Adrenal gland (tissue), 19 donors: ENCODE measurements at places on chromosomes 16 and 17.

DNA sequence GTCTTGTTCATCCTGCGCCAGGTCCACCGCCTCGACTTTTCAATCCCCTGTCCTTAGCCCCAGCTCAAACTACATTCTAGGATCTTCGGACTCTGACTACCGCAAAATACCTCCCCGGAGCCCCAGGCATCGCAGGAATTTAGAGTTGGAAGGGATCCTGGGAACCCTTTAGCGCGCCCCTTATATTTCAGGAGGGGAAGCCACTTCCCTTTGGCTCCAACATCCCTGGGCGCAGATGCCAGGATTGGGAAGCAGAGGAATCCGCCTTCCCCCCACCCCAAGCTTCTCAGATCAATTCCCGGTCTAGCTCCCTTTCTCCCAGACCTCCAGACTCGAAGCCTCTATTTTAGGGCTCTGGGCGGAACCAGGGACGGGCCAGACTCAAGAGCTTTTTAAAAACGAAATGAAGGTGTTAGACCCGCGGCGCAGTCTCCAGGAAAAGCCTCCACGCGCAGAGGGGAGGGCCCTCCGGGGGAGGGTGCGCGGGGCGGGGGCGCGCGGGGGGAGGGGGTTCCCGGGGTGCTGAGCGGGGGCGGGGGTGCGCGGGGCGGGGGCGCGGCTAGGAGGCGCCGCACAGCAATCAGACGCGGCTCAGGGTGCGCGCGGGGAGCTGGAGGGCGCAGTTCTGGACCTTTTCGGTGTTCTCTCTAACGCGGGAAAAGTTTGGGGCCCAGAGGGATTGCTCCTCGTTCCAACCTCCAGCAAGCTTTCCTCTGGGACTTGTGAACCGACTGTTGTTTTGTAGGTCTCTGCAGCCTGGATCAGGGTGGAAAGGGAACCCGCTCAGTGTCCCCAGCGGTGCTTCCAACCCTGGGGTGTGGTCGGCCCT lies 1.6 kb downstream of the AHSP start:
- peaks cover 9% of the 10 kb centered on the region for H3K27me3 ChIP-seq
- H3K4me1 ChIP-seq, result no peaks in the 10 kb centered on the region
- H3K36me3 ChIP-seq, result no peaks in the 10 kb centered on the region
- no peak overlapping the region for H3K27ac ChIP-seq
- DNase-seq, result no peak
- H3K4me3 ChIP-seq, result no peak overlapping the region

- H3K36me3 ChIP-seq, result no peaks in the 10 kb centered on the region
- no peaks in the 10 kb centered on the region for H3K27me3 ChIP-seq
- H3K4me1 ChIP-seq, result peaks cover 23% of the 10 kb centered on the region
- H3K4me3 ChIP-seq, result no peak overlapping the region
Observed at GRCh38 chr16:80989801-80990200, 16.9 kb downstream of the CMC2 start.

GRCh38 chr16:84312783-84313382 lies 18.2 kb downstream of the WFDC1 start:
- no peak for DNase-seq
- H3K4me3 ChIP-seq, result no peak overlapping the region
- H3K27ac ChIP-seq, result no peak overlapping the region

- peak overlapping the region; percentile 59 for H3K27ac ChIP-seq
- DNase-seq, result peak; percentile 69
- no peaks in the 10 kb centered on the region for H3K27me3 ChIP-seq
- H3K4me3 ChIP-seq, result no peak overlapping the region
- no peaks in the 10 kb centered on the region for H3K36me3 ChIP-seq
- no peaks in the 10 kb centered on the region for H3K4me1 ChIP-seq
Observed at GRCh38 chr17:76492989-76493501, 8.2 kb downstream of the RHBDF2 start.

- no peaks in the 10 kb centered on the region for H3K27me3 ChIP-seq
- H3K4me3 ChIP-seq, result no peak overlapping the region
- H3K4me1 ChIP-seq, result no peaks in the 10 kb centered on the region
- H3K27ac ChIP-seq, result no peak overlapping the region
Observed at GRCh38 chr17:35998756-35999155, 2.6 kb downstream of the CCL15 start.

DNA sequence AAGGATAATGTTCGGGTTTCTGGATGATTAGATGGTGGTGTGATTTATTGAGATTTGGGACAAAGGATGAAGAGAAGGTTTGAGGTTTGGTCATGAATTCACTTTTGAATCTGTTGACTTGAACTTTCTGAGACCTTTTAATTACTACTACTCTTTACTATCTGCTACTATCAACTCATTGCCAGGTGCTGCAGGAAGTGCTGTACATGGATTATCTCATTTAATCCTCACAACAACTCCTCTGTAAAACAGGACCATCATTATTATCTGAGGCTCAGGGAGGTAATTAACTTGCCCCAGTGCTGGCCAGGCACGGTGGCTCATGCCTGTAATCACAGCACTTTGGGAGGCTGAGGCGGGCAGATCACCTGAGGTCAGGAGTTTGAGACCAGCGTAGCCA lies 2.9 kb upstream of the ANKRD40 start:
- no peak for DNase-seq
- H3K27me3 ChIP-seq, result no peaks in the 10 kb centered on the region
- no peaks in the 10 kb centered on the region for H3K36me3 ChIP-seq
- H3K27ac ChIP-seq, result no peak overlapping the region
- peaks cover 24% of the 10 kb centered on the region for H3K4me1 ChIP-seq

DNA sequence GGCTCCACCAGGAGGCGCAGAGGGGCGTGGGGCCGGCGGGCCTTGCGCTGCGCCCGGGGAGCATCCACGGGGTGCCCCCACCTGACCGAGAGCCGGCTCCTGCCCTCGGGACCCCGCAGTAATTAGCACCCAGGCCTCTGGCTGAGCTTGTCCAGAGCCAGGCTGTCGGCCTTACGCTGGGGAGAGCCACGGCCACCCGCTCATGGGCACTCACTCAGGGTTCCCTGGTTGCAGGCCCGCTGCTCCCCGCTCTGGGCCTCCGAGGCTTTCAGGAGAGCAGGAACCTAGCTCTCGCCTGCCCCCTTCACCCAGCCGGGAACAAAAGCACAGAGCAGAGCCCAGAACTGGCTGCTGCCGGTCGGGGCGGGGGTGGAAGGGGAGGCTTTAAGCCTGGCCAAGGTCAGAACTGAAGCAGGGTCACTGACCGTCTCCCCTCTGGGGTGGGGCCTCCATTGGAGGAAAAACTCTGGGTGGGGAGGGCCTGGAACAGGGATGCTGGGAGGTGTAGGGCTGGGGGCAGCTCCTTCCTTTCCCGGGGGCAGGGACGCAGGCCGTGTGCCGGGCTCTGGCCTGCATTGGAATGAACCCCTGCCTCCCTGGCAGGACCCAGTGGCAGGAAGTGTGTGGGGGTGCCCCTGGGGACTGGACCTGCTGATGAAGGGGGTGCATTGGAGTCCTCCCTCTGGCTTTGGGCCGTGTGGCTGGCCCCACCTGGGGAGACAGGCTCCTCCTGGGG lies 12.3 kb downstream of the GLIS2 start:
- peaks cover 10% of the 10 kb centered on the region for H3K36me3 ChIP-seq
- DNase-seq, result peak; percentile 90
- H3K4me3 ChIP-seq, result peak overlapping the region; percentile 27
- no peaks in the 10 kb centered on the region for H3K27me3 ChIP-seq
- peak overlapping the region; percentile 88 for H3K27ac ChIP-seq

DNA sequence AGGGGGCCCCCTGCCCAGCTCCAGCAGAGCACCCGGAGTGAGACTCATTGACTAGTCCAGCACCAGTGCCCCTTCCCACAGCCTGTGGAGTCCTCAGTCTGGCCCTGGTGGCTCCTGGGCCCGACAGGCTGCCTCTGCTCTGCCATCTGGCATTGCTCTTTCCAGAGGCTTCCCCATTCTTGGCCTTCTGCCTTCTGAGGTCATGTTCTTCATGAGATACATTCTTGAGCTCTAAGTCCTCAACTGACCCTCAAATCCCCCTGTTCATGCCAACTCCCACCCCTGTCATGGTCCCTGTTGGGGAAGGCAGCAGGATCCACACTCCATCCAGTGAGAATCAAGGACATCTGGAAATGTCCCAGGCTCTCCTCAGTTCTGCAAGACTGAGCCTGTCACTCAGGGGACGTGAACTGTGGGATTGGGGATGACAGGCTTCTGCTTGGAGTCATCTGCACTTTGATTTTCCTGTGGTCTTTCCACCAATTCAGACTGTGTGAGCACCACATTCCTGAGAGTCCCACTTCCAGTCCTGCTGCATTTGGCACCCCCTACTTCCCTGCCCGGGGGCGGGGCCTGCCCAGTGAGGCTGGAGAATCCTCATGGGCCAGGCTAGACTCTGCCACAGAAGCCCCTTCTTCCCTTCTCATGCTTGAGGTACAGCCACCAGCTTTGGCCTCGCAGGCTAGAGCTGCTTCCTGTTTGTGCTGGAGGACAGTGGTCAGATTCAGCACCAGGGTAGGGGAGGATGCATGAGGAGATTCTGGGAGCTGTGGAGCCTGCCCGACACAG lies 2.7 kb downstream of the TRPV2 start:
- peak overlapping the region; percentile 72 for H3K27ac ChIP-seq
- no peaks in the 10 kb centered on the region for H3K27me3 ChIP-seq
- H3K4me1 ChIP-seq, result peaks cover 15% of the 10 kb centered on the region
- no peak for DNase-seq
- no peak overlapping the region for H3K4me3 ChIP-seq
- no peaks in the 10 kb centered on the region for H3K36me3 ChIP-seq

- H3K36me3 ChIP-seq, result no peaks in the 10 kb centered on the region
- DNase-seq, result no peak
- peaks cover 3% of the 10 kb centered on the region for H3K4me1 ChIP-seq
Observed at GRCh38 chr16:3607161-3607560, 4.2 kb downstream of the SLX4 start.

DNA sequence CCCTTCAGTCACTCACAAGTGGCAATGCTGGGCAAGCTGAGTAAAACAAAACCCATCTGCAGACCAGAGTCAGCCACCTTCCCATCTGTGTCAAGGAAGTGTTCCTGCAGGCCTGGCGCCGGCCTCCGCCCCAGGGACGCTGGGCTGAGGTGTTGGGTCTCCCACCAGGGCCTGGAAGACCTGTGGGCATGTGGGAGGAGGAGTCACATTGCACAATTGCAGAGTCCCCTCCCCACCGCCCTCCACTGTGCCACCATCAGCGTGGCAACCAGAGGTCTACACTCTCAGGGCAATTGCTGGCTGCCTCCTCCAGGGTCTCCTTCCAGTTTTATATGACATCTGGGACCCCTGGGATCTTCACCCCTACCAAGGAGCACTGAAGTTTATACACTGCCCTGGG lies 3.0 kb upstream of the MYO15A start:
- H3K36me3 ChIP-seq, result peaks cover 12% of the 10 kb centered on the region
- no peak overlapping the region for H3K4me3 ChIP-seq
- no peaks in the 10 kb centered on the region for H3K27me3 ChIP-seq
- DNase-seq, result no peak
- no peaks in the 10 kb centered on the region for H3K4me1 ChIP-seq

GRCh38 chr17:45311760-45312476 lies 4.9 kb downstream of the MAP3K14 start:
- H3K36me3 ChIP-seq, result no peaks in the 10 kb centered on the region
- no peak overlapping the region for H3K4me3 ChIP-seq
- peak; percentile 86 for DNase-seq
- H3K27ac ChIP-seq, result peak overlapping the region; percentile 79

GRCh38 chr17:5672141-5672540 lies 87.8 kb upstream of the NLRP1 start:
- no peak for DNase-seq
- H3K27ac ChIP-seq, result no peak overlapping the region
- no peak overlapping the region for H3K4me3 ChIP-seq
- H3K27me3 ChIP-seq, result peaks cover 3% of the 10 kb centered on the region

- H3K27ac ChIP-seq, result no peak overlapping the region
- peak; percentile 77 for DNase-seq
- H3K4me3 ChIP-seq, result no peak overlapping the region
- no peaks in the 10 kb centered on the region for H3K27me3 ChIP-seq
Observed at GRCh38 chr16:48408688-48409087, 23.5 kb upstream of the SIAH1 start.

- H3K27ac ChIP-seq, result no peak overlapping the region
- H3K4me1 ChIP-seq, result peaks cover 4% of the 10 kb centered on the region
- no peak overlapping the region for H3K4me3 ChIP-seq
- H3K36me3 ChIP-seq, result no peaks in the 10 kb centered on the region
Observed at GRCh38 chr16:24855678-24856077, 9.9 kb downstream of the SLC5A11 start.

DNA sequence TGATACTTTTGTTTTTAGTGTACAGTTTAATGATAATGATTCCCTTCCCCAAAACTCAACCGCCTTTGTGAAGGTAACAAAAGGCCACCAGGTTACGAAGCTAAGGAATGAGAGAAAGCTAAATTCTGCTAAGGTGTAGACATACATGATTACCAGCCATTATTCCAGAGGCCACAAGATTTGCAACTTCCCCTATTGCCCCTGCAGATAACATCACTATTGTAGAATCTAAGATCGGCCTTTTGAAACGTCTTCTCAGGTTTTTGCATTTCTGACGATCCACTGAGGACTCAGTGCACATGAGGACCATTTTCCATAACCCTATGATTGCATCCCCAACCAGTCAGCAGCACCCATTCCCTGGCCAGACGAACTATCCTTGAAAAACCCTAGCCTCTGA lies 33.9 kb upstream of the SNN start:
- no peak overlapping the region for H3K27ac ChIP-seq
- DNase-seq, result no peak
- no peaks in the 10 kb centered on the region for H3K27me3 ChIP-seq
- no peaks in the 10 kb centered on the region for H3K36me3 ChIP-seq

DNA sequence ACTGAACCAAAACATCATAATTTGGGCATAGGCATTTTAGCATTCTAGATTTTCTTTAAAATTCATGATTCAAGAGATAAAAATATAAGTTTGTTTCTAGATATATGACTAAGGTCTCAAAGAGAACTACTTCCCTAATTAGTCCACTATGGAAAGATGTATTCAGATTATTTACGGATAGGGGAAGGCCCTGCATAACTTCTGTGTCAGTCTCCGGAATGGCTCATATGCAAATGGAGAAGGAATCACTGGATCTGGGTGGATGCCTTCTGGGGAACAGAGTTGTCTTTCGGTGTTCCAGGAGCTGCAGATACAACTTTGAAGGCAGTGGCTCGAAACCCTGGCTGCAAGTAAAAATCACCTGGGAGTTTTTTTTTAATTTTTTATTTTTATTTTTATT lies 17.1 kb upstream of the WFIKKN2 start:
- no peak for DNase-seq
- no peak overlapping the region for H3K4me3 ChIP-seq
- no peak overlapping the region for H3K27ac ChIP-seq
- H3K36me3 ChIP-seq, result no peaks in the 10 kb centered on the region

DNA sequence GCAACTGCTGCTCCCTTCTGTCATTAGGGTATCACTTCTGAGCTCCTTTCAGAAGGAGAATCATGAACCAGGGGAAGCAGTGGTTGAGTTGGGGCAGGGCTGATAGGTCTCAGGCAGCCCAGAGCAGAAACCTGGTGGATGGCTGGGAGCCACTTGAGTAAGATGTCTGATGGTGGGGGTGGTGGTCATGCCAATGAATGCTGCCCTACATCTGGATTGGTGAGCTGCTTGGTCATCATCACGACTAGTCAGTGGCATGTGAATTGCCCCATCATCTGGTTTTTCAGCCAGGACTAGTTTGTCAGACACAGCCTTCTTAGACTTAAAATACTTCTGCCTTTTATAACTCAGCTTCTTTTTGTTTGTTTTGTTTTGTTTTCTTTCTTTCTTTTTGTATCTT lies 2.6 kb downstream of the GID4 start:
- H3K4me3 ChIP-seq, result no peak overlapping the region
- H3K27ac ChIP-seq, result no peak overlapping the region
- H3K36me3 ChIP-seq, result no peaks in the 10 kb centered on the region
- H3K4me1 ChIP-seq, result peaks cover 58% of the 10 kb centered on the region
- no peaks in the 10 kb centered on the region for H3K27me3 ChIP-seq

GRCh38 chr17:51643702-51644490 lies 383.6 kb downstream of the UTP18 start:
- no peaks in the 10 kb centered on the region for H3K36me3 ChIP-seq
- no peak overlapping the region for H3K27ac ChIP-seq
